ENCODE measurements at places on chromosomes 6 and 20.

DNA sequence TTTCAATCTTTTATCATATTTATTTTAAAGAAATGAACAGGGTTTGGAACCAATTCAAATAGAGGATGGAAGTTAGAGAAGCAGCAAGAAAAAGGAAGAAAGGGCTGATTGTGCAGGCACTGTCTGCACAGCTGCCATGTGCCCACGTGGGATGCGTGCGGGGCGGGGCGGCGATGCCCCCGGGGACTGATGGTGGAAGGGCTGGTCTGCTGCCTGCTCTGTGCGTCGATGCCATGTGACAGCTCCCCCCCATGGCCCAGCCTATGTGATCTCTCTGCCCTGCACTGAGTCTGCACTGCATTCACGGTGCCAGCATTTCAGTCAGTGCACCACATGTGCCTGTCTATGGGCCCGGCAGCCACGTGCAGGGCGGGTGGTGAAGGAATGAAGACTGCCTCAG is 96.4 kb downstream of the IRF4 start:
- no peak for DNase-seq

DNA sequence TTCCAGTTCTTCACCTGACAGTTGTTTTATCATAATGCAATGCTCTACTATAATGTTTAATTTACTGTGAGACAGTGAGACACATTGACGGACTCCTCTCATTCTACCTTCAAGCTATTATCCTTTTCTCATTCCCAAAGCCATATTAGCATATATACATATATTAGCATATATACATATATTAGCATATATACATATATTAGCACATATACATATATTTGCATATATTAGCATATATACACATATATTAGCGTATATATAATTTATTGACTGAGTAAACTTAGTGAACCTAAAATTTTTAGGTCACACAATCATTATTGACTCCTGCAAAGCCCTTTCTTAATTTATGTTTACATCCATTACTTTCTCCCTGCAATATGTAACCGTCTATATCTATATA is 555.0 kb upstream of the ADGRB3 start:
- DNase-seq: no peak

DNA sequence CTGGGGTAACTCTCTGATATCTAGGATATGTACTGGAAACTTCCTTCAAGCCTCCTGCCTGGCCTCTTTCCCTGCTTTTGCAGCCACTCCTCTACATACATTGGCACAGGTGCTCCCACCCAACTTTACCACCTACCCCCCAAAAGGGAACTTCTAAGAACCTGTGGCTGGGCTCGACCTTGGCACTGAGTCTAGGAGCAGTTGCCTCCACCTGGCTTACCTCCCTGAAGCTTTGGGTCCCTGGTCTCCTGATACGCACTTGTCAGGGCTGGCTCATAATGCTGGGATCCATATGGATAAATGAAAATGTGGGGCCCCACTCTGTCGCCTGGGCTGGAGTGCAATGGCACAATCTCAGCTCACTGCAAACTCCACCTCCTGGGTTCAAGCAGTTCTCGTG is 56.2 kb downstream of the SSR1 start:
- DNase-seq: no peak

DNA sequence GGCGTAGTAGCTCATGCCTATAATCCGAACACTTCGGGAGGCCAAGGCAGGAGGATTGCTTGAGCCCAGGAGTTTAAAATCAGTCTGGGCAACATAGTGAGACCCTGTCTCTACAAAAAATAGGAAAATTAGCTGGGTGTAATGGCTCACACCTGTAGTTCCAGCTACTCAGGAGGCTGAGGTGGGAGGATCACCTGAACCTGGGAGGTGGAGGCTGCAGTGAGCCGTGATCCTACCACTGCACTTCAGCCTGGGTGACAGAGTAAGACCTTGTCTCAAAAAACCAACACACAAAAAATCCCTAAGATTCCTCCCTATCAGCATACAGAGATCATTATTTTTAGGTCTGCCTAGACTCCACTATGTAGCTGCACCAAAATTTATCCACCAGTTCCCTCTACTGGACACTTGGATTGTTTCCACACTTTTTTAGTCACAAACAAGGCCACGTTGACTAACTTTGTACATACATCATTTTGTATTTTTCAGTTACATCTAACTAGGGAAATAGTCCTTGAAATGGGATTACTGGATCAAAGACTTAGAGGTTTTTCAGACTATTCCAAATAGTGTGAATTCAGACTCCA is 3.6 kb upstream of the PHF1 start:
- no peak for DNase-seq

DNA sequence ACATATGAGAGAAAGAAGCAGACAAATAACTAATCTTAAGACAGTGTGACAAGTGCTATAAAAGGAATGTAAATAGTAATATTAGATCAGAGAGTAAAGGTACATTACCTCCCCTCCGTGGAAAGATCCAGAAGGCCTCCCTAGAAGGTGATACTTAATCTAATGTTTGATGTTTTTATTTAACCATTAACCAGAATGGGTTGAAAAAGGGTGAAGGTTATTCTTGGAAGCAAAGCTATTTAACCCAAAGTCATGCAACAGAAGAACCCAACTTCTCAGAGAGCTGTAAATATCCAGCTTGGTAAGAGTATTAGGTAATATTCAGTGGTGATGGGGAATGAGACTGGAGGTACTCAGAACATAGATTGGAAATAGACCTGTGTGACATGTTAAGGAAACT is 68.0 kb upstream of the HIVEP1 start:
- no peak for DNase-seq

GRCh38 chr6:9044426-9044825 is 609.1 kb upstream of the SLC35B3 start:
- no peak for DNase-seq

DNA sequence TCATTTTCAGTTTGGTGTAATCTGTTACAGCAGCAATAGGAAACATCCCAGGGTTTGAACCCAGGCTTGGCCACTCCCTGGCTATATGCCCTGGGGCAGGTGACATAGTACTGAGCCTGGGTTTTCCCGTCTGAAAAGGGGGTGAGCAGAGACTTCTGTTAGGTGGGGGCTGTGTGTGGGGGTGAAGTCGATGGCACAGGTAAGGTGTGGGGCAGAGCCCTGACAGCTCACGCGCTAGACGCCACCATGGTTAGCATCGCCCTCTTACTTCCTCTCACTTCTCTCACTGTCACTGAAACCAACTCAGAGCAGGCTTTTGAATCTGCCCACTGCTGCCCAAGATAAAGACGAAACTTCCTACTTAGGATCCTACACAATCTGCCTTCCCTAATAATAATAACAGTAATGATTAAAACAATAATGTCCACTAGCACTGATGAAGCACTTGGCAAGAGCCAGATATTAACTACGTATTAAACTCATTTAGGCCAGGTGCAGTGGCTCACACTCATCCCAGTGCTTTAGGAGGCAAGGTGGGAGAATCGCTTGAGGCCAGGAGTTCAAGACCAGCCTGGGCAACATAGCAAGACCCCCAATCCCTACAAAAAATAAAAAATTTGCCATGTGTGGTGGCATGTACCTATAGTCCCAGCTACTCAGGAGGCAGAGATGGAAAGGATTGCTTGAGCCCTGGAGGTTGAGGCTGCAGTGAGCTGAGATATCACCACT is 117.9 kb upstream of the PTPN1 start:
- no peak for DNase-seq

GRCh38 chr6:165701005-165701404 is 38.0 kb upstream of the PDE10A start:
- no peak for DNase-seq
